ENCODE measurements at places on chromosomes 6 and 20.

- DNase-seq, result no peak
These were observed 243.9 kb upstream of the TENT5A start for GRCh38 chr6:81996414-81996813.

DNA sequence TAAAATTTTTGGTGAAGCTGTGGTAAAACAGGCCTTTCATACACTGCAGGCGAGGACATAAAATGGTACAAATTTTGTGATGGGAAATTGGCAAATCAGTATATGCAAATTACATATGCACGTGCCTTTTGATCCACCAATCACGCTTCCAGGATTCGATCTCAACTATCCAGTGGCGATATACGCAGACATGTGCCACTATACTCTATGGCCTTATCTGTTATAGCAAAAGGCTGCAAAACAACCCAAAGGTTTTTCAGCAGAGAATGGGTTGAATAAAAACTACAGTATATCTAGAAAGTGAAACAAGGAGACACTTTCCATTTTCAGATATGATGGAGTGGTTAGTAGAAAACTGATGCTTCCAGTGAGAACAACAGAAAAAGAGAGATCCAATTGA is 41.9 kb upstream of the ERVFRD-1 start:
- DNase-seq, result no peak

- no peak for DNase-seq
These were observed 81.9 kb downstream of the ZMYND8 start for GRCh38 chr20:47274401-47275108.

- DNase-seq, result no peak
These were observed at the start of gene AVP for GRCh38 chr20:3084283-3084985. Gene AVP (minus strand): TSS chr20:3084724. CDS start chr20:3084674, 50 bp downstream.

DNA sequence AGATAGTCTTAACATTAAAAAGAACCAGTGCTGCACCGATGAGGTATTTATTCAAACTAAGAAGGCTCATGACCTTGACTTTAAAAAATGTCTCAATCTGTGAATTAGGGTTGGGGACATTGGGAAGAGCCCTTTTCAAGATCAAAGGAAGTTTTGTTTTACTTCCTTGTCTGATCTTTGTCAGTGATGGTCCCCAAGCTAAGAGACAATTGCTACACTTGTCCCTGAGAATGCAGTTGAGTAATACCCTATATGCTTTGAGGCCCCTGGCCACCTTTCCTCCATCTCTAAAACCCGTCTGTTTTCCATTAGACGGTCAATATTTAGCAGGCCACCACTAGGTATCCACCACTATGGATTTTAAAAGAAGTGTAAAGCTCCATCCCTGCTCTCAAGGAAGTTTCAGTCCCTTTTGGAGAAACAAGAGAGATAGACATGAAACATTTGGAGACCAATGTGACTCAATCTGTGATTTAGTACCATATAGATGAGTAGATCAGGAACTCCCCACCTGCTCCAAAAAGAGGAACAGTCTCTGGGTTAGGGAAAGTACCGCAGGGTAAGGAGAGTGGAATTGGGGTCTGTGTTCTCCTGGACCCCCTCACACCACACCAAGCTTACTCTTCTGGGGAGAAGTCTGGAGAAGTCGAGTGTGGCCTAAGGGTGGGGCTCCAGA is 99.1 kb upstream of the ISM1 start:
- no peak for DNase-seq

DNA sequence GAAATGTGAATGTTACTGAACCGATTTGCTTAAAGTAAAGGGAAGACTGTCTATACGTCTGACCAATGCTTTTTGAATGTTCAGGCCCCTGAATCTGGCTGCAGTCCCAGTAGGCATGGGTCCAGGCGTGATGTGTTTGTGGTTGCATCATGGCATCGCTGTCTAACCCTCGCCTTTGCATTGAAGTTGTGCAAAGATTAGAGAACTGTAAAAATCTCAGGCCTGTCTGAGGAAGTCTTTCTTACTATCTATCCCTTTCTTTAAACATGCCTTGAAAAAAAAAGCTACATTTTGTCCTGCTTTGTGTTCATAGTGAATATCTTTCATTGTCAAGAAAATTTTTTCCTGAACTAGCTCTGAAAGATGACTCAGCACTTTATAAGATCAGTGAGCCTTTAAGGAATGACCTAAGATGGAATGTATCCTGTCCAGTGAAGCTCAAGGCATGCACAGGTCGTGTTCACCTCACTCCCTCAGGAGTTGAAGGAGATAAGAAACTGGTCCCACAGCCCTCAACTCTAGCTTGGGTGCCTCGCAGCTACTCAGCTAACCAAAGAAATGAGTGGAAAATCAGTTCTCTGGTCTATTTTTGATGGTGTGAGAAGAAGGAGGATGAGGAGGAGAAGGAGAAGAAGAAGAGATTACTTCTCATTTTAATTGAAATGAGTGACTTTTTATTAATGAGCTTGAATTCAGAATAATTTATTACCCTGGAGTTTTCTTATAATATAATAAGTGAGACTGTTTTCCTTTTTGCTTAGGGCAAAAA is 48.6 kb downstream of the TPD52L1 start:
- no peak for DNase-seq

DNA sequence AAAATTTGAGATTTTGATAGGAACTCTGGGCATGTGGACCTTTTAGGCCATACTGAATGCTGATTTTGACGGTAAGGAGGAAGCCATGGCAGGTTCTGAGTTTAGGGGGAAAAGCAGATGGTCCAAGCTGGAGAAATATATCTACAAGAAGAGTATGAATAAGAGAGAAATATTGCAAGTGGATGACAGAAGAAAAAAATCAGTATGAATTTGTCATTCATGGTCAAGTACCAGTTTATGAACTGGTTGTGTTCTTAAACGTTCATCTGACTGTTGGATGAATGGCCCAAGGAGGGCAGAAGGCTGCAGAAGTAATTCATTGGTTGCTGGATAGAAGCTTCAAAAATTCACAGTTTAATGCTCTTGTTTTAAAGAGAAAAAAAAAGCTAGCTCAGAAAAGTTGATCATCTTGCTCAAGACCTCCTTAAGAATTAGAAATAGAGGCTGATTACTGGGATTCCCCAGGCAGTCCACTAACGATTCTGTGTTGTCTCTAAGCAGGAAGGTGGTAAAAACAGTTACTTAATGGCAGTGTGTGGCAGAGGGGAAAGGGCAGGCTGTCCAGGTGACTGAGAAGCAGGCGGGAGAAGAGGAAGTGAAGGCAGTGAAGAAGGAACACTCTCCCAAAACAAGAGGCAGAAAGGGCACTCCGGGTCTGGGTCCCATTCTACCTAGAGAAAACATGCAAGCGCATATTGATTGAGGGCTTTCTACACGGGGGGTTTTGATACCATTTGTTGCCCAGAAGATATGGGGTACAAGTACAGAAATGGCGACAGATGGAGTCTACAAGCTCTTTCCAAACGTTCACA is 2.0 kb upstream of the DUSP22 start:
- no peak for DNase-seq

GRCh38 chr20:37386505-37387251 is 40.7 kb downstream of the SRC start:
- no peak for DNase-seq

- DNase-seq, result no peak
These were observed 38.5 kb upstream of the PTPRK start for GRCh38 chr6:128558924-128559323.

- no peak for DNase-seq
These were observed 7.7 kb upstream of the ZBTB24 start for GRCh38 chr6:109490713-109491112.

DNA sequence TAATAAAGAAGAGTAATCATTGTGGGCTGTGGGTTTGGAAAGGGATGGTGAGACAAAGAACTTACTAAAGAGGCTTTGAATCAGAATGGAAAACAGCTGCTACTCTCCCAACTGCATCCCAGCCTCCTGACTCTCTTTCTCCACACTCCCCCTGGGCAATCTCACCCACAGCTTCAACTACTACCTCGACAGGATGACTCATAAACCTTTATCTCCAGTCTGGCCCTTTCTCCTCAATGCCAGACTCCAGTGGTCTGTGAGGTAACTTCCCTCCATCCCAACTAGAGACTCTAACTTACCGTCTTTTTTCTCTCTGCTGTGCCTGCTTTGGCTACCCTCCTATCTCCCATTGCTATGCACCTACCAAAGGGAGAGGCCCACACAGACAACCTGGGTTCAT is 135.3 kb upstream of the RREB1 start:
- DNase-seq, result no peak

- DNase-seq, result no peak
These were observed 151.2 kb upstream of the TAB2 start for GRCh38 chr6:149166336-149166735.

- no peak for DNase-seq
These were observed 9.4 kb downstream of the SERPINB6 start for GRCh38 chr6:2962004-2962403.

DNA sequence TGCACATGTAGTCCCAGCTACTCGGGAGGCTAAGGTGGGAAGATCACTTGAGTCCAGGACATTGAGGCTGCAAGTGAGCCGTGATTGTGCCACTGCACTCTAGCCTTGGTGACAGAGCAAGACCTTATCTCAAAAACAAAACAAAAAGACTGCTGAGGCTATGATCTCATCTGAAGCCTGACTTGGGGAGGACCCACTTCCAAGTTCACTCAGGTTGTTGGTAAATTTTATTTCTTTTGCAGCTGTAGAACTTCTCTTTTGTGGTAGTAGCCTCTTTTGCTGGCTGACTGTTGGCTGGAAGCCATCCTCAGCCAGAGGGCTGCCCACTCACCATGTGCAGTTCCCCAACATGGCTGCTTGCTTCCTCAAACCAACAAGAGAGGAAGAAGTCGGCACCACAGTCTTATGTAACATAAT is 36.8 kb upstream of the ME1 start:
- DNase-seq, result no peak

- DNase-seq, result no peak
These were observed 21.0 kb upstream of the PDE7B start for GRCh38 chr6:135830452-135830881.

DNA sequence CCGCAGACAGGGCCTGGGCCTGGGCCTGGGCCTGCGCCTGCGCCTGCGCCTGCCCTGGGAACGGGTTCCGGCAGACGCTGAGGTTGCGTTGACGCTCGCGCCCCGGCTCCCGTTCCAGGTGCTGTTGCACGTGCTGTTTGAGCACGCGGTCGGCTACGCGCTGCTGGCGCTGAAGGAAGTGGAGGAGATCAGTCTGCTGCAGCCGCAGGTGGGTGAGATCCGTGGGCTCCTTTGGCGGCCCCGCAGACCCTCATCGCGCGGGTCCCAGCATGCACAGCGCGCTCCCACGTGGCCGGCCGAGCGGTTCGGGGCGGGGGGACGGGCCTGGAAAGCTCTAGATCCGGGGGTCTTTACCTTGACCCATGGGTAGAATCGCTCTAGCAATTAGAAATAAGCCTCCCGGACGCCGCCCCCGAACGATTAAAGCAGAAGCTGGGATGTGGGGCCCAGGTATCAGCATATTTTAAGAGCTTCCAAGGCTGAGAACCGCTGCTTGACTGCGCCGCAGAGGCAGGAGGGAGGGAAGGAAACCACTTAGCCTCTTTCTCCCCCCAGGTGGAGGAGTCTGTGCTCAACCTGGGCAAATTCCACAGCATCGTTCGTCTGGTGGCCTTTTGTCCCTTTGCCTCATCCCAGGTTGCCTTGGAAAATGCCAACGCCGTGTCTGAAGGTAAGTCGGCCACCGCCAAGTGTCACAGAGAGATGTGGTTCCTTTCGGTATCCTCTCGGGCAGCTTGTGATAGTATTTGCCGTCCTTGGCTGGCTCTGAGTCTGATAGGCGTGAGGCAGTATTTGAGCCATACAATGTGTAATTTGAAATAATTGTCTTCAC is 508 bp downstream of the NOP56 start:
- DNase-seq, result no peak

GRCh38 chr6:67640484-67640883 is 994.6 kb upstream of the ADGRB3 start:
- no peak for DNase-seq

DNA sequence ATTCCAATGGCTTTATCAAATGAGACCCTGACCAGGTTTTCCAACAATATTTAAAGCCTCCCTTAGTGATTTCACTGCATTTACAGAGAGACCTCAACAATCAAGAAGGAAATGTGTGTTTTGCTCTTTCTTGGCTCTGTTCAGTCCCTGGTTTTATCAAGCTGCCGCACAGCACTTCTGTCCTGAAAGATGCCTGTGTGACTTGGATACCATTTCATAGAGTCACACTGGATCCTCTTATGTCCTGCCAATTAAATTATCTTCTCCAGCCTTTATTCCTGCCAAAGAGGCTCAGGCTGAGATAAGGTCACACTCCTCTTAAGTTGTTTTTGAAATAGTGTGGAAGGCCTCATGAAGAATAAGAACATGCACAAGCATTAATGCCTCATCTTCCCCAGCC is 197.0 kb upstream of the RNF217 start:
- no peak for DNase-seq

- DNase-seq, result no peak
These were observed 246.8 kb upstream of the SGK1 start for GRCh38 chr6:134564705-134565104.

GRCh38 chr6:131917318-131917717 is 33.9 kb downstream of the CCN2 start:
- DNase-seq, result no peak

- no peak for DNase-seq
These were observed 36.9 kb downstream of the BMP6 start for GRCh38 chr6:7762760-7763159.

DNA sequence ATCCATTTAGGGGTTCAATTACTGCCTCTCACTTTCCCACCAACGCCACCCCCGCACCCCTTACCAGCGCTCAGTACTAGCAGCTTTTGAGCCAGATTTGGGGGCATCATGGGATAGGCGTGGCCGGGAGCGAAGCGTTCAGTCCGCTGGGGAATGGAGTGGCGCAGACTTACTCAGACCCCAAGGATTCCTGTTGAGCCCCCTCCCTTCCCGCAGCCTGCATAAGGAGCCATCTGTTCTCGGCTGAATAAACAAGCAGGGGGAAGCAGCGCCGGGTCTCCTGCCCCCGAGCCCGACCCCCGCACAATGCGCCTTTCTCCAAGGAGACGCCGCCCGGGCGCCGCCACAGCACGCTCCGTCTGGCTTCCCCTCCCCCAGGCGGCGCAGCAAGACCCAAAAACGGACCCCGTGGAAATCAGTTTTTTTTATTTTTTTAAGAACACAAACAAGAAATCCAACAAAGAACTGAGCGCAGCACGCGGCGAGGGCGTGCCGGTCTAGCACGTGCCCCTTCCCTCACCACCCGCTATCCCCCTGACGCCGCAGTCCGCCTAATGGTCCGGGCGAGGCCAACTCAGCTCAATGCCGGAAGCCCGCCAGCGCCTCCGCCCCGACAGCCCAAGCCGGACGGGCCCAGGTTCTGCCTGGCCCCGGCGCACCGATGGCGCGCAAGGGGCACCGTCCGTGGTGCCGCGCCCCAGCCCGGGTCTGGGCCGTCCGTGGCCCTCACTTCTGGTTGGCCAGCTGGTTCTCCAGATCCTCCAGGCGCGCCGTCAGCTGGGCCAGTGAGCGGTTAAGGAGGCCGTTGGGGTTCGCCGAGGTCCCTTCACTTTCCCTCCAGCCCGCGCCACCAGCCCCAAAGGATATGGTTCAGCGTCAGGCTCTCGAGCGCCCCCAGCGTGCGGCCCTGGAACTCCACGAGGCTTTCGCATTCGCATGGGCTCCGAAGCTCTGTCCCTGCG is 13.3 kb upstream of the RBPJL start:
- peak; percentile 92 for DNase-seq

GRCh38 chr20:44309763-44310663 is 989 bp downstream of the FITM2 start:
- no peak for DNase-seq

GRCh38 chr20:33622705-33623365 is 39.3 kb upstream of the C20orf144 start:
- DNase-seq, result no peak

Measured in activated T-cell treated with anti-CD3 and anti-CD28 coated beads, Interleukin-2, amount 50 U/mL, for 24 hours (primary cell).